ENCODE measurements at places on chromosomes 13 and 19. TPM values are rescaled to one million over a fixed set of nuclear protein-coding genes. Genes with fewer than 3 reads are reported as not detected.

DNA sequence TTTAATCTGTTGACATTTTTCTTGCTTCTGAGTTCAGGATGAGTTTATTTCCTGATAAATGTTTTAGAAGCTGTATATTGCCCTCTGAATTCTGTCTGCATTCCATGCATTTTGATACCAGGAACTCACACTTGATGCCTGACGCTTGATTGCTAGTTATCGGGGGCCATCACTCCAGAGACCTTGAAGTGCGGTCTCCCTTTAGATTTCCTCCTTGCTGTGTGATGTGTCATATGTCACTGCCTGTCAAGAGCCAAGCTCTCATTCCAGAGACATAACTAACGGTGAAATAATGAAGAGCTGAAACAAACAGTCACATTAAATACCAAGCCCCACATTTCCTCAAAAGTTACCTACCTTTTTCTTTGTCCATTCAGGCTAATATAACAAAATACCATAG lies 155.5 kb downstream of the TNFSF13B start:
- DNase-seq = no peak

- DNase-seq = no peak
Measured at GRCh38 chr19:15381864-15382263, 2.3 kb upstream of the AKAP8 start.

- no peak for DNase-seq
Measured at GRCh38 chr13:75639454-75639853, 3.3 kb downstream of the LMO7 start.

DNA sequence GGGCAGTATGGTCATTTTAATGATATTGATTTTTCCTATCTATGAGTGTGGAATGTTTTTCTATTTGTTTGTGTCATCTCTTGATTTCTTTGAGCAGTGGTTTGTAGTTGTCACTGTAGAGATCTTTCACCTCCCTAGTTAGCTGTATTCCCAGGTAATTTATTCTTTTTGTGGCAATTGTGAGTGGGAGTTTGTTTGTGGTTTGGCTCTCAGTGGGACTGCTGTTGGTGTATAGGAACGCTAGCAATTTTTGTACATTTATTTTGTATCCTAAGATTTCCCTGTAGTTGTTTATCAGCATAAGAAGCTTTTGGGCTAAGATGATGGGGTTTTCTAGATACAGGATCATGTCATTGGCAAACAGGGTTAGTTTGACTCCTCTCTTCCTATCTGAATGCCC lies 28.9 kb downstream of the NBEA start:
- DNase-seq = no peak

Gene ERICH6B
- total RNA-seq = not detected

DNA sequence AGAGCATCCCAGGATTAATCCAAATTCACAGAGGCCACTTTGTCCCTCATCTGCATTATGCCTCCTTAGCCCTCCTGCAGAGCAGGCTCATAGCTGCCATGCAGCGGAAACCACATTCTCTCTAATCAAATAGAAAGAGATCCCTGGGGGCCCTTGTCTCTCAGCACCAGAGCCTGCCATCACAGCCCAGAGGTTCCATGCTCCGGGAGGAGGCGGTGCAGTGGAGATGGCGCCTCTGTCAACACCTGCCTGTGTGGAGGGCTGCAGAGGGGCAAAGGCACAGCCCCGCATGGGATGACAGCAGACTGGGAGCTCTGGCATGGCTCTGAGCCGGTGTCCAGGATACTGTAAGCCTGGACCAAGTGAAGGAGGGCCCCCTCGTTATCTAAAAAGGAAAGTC lies 111.3 kb downstream of the SLC7A1 start:
- no peak for DNase-seq

Gene SHC2
- 31.6 TPM for total RNA-seq

Gene FCGBP
- 83.1 TPM for total RNA-seq

Gene PSG6
- total RNA-seq = not detected

GRCh38 chr13:25867038-25867437 lies 184.8 kb downstream of the SHISA2 start:
- DNase-seq = no peak

Gene ZFP14
- 11.5 TPM for total RNA-seq

DNA sequence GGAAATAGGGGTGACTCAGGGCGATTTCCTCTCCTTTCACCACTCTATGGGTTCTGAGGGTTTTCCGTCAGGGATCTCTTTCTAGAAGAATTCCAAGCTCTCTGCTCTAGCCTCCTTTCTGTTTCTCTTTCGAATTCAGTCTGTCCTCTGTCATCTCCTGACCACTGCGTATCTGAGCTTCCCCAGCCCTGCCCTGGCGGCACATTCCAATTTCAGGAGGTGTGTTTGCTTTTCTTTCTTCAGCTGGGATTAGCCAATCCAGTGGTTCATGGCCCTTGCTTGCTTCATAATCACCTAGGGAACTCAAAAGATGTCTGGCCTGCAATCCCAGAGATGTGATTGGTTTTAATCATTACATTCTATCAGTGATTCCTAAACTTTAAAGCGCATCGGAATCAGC lies 9.4 kb downstream of the IFNL2 start:
- DNase-seq = no peak

- no peak for DNase-seq
Measured at GRCh38 chr13:22929381-22930126, 251.2 kb upstream of the SGCG start.

Gene RDH8
- total RNA-seq = not detected

- DNase-seq = no peak
Measured at GRCh38 chr13:51825165-51825592, 19.8 kb downstream of the TMEM272 start.

DNA sequence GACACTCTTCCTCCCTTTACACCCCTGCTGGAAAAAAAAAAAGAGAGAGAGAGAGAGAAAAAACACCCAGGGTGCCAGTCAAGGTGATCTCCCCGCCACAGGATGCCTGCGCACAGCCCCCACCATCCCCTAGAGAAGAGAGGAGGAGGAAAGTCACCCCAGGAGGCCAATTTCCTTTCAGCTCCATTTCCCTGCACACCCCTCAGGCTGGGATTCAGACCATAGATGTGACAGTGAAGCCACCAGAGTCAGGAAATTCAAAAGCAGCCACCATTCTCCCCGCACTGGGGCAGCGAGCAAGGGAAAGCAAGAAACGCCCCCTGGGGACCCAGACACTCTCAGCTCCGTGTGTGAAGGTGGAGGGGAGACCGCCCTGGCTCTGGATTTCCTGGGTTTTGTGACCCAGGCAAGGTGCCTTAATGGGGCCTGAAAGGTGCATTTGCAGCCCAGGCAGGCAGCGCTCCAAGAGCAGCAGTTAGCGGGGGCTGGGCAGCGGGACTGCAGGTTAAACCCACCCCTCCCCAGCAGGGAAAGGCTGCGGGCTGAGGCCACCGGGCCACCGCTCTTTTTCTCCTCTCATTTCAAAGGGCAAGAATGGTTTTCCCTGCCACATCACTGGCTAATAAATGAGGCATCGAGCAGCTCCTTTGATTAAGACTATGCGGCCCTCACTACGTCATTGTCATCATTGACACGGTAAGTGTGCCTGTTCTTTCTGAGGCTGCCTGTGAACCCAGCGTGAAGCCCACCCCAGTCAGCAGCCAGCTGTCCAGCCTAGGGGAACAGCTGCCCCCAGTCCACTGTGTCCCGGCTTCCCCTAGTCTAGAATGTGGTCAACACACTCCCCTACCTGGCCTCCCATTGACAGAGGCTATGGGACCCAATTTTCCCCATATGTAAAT lies 83.8 kb upstream of the TM9SF2 start:
- no peak for DNase-seq

Gene ACP7
- total RNA-seq = 1.6 TPM

GRCh38 chr19:45413497-45413896 lies 7.1 kb downstream of the POLR1G start:
- no peak for DNase-seq

- DNase-seq = no peak
Measured at GRCh38 chr13:66528944-66529576, 701.1 kb downstream of the PCDH9 start.

GRCh38 chr19:3348042-3348441 lies 18.3 kb upstream of the NFIC start:
- no peak for DNase-seq

GRCh38 chr19:9913237-9914000 lies 22.9 kb downstream of the OLFM2 start:
- DNase-seq = no peak

Data from sciatic nerve (tissue), 2 donors.